ENCODE measurements at places on chromosomes 11 and 22.

GRCh38 chr22:46791201-46791731 lies 28.8 kb downstream of the TBC1D22A start:
- H3K27ac ChIP-seq: peak overlapping the region; percentile 88
- peaks cover 35% of the 10 kb centered on the region for H3K4me1 ChIP-seq
- no peaks in the 10 kb centered on the region for H3K36me3 ChIP-seq
- H3K4me3 ChIP-seq: peak overlapping the region; percentile 33

DNA sequence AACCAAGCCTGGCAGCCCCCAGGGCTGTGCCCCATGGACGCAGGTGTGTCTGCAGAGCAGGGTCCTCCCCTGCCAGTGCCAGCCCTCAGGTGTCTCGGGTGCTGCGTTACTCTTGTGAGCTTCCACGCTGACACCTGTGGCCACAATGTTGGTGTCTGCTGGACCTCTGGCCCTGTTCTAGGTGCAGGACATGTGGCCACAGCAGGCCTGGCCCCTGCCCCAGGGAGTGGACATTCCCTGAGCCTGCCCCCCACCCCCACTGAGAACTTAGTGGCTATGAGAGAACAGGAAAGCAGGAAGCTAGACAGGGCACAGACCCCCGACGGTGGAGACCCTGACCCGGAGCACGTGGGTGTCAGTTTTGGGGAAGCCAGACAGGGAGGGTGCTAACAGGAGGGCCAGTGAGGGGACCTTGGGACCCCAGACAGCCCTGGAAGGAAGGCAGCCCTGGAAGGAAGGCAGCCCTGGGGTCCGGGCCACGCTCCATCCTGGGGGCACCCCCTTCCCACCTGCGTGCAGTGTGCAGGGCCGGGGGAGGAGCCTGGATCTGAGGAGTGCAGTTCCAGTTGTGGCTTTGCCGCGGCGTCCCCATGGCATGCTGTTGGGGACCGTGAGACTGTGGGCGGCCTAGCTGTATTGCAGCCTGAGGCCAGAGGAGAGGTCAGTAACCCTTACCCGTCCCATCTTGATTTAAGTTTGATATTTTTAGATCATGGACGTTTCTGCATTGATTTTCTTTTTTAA lies 43.9 kb upstream of the PPARA start:
- H3K27me3 ChIP-seq: no peaks in the 10 kb centered on the region
- peak overlapping the region; percentile 88 for H3K27ac ChIP-seq
- peaks cover 95% of the 10 kb centered on the region for H3K36me3 ChIP-seq
- H3K4me1 ChIP-seq: peaks cover 88% of the 10 kb centered on the region

DNA sequence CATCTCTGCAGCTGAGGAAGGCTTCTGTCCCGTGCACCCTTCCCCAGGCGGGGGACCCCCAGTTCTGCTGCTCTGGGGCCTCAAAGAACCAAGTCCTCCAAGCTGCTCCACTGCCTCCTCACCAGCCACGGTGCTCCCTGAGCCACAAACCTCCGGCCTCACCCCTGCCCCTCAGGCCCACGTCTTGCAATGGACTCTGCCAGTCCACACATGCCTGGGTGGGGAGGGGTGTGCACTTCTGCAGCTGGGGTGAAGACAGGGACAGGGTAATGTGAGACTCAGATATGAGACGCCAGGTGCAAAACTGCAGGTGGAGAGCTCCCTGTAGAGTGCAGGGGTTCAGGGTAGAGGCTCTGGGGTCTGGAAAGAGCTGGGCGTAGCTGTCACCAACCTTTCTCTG lies 3.2 kb upstream of the PTDSS2 start:
- no peak overlapping the region for H3K27ac ChIP-seq
- H3K4me1 ChIP-seq: peaks cover 38% of the 10 kb centered on the region
- no peak for DNase-seq
- H3K36me3 ChIP-seq: peaks cover under 1% of the 10 kb centered on the region
- H3K4me3 ChIP-seq: no peak overlapping the region

- DNase-seq: no peak
- no peak overlapping the region for H3K27ac ChIP-seq
- H3K4me3 ChIP-seq: no peak overlapping the region
- H3K36me3 ChIP-seq: no peaks in the 10 kb centered on the region
- H3K27me3 ChIP-seq: no peaks in the 10 kb centered on the region
Measured at GRCh38 chr11:31913985-31914384, 102.9 kb upstream of the PAX6 start.

- no peak for DNase-seq
- H3K27ac ChIP-seq: no peak overlapping the region
- no peaks in the 10 kb centered on the region for H3K27me3 ChIP-seq
- H3K36me3 ChIP-seq: no peaks in the 10 kb centered on the region
Measured at GRCh38 chr11:66858186-66858938, 1.5 kb downstream of the LRFN4 start.

DNA sequence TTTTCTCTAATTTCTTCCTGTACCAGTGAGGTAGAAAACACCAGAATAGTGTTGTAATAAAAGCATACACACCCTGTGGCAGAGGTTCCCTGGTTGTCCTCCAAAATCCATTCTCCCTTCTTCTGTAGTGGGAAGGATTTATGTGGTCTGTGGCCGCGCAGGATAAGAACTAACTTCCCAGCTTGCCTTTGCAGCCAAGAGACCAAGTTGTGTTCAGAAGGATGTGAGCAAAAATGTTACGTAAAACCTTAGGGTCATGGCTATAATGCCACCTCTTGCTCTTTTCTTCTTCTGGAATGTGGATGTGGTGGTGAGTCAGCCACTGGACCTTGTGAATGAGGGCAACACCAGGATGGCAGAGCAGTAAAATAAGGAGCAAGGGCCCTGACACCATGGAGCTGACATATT lies 28.4 kb downstream of the CCDC90B start:
- DNase-seq: no peak
- H3K27ac ChIP-seq: no peak overlapping the region
- H3K27me3 ChIP-seq: no peaks in the 10 kb centered on the region
- H3K4me3 ChIP-seq: no peak overlapping the region
- peaks cover 4% of the 10 kb centered on the region for H3K36me3 ChIP-seq

DNA sequence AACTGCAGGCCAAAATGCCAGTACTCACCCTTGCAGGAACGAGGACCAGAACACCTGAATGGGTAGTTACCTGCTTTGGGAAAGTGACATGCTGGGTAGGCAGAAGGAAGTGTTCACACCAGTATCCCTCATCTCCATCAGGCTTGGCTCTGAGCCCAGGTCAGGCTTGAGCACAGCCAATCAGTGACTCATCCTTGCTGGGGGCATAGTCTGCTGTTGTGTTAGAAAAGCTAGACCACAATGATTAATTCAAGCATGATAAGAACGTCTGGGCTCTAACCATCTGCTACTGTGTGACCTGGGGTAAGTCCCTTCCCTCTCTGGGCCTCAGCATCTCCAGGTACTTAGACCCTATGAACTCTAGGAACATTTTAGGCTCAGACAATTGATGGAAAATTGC lies 450.4 kb downstream of the MIAT start:
- H3K27me3 ChIP-seq: no peaks in the 10 kb centered on the region
- no peaks in the 10 kb centered on the region for H3K36me3 ChIP-seq
- H3K4me1 ChIP-seq: peaks cover 34% of the 10 kb centered on the region

- no peak for DNase-seq
- no peaks in the 10 kb centered on the region for H3K27me3 ChIP-seq
- no peaks in the 10 kb centered on the region for H3K36me3 ChIP-seq
- no peak overlapping the region for H3K4me3 ChIP-seq
Measured at GRCh38 chr11:61659413-61660196, 20.6 kb upstream of the DAGLA start.

DNA sequence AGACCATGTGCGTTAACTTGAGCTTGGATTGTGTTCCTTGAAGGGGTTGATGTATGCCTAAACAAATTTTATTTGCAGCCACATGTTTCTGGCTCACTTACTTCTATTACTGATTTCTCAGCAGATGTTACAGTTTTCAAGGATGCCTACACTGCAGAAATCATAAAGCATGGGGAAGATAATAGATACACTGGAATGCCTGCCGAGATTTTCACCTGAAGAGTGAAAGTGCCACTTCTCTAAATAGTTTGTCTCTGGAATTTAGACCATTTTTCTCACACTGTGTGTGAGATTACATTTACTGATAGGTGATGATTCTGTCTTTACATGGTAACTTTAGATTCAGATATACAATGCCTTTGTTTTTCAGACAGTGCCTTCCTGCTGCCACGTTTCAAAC lies 81.6 kb downstream of the SIK2 start:
- H3K36me3 ChIP-seq: peaks cover 21% of the 10 kb centered on the region
- DNase-seq: no peak
- H3K27me3 ChIP-seq: no peaks in the 10 kb centered on the region
- H3K4me1 ChIP-seq: peaks cover 5% of the 10 kb centered on the region
- H3K4me3 ChIP-seq: no peak overlapping the region
- H3K27ac ChIP-seq: no peak overlapping the region

DNA sequence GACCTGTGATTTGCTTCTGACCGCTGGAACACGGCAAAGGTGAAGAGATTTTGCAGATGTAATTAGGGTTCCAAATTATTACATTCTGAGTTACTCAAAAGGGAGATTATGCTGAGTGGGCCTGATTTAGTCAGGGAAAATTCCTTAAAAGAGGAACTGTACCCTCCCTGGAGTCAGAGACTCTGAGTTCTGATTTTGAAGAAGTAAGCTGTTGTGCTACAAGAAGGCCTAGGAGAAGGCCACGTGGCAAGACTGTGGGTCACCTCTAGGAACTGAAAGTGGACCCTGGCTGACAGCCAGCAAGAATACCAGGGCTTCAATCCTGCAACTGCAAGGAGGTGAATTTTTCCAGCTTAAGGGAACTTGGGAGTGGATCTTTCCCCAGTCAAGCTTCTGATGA lies 45.3 kb downstream of the CHRDL2 start:
- no peak overlapping the region for H3K4me3 ChIP-seq
- H3K27ac ChIP-seq: no peak overlapping the region
- no peaks in the 10 kb centered on the region for H3K36me3 ChIP-seq
- H3K4me1 ChIP-seq: peaks cover 65% of the 10 kb centered on the region
- no peaks in the 10 kb centered on the region for H3K27me3 ChIP-seq

- H3K27me3 ChIP-seq: no peaks in the 10 kb centered on the region
- DNase-seq: no peak
Measured at GRCh38 chr11:68090706-68091105, 30.5 kb downstream of the CHKA start.

DNA sequence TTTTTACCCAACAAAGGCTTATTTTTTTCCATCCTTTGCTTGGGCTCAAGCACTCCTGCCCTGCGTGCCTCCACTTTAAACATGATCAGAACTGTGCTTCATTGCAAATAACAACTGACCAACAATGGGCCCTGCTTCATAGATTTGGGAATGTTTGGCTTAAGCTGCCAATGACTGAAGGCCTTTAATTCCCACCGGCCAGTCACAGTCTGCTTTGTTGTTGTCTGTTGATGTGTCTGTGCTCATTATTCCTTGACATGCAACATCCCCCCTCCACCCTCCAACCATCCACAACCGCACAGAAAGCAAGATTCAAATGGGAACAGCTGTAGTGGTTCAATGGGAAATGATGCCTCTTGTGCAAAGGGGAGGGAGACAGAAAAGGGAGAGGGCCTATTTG lies 23.0 kb downstream of the PAX6 start:
- no peaks in the 10 kb centered on the region for H3K4me1 ChIP-seq
- H3K4me3 ChIP-seq: no peak overlapping the region
- no peak for DNase-seq
- H3K27me3 ChIP-seq: no peaks in the 10 kb centered on the region

DNA sequence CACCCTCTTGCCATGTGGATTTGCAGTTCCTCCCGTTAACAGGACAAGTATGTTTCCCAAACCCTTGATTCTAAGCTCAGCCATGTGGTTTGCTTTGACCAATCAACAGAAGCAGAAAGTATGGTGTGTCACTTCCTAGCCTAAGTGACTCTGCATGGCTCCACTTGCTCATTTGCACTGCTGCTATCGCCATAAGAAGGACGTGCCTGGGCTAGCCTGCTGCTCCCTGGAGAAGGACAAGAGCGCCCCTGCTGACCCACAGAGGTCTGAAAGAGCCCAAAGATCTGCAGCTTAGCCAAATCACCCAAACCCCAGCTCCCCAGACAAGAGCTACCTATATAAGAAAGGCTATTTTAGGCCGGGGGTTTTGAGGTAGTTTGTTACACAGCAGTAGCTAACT lies 18.0 kb downstream of the TBRG1 start:
- H3K27me3 ChIP-seq: no peaks in the 10 kb centered on the region
- no peak overlapping the region for H3K27ac ChIP-seq
- H3K4me1 ChIP-seq: peaks cover 12% of the 10 kb centered on the region
- no peaks in the 10 kb centered on the region for H3K36me3 ChIP-seq
- no peak for DNase-seq

- H3K4me1 ChIP-seq: peaks cover 7% of the 10 kb centered on the region
- no peaks in the 10 kb centered on the region for H3K36me3 ChIP-seq
- no peak overlapping the region for H3K4me3 ChIP-seq
- no peaks in the 10 kb centered on the region for H3K27me3 ChIP-seq
- no peak overlapping the region for H3K27ac ChIP-seq
Measured at GRCh38 chr22:44482776-44483175, 15.3 kb downstream of the RTL6 start.

GRCh38 chr11:64755681-64756361 lies 4.0 kb downstream of the PYGM start:
- no peak overlapping the region for H3K27ac ChIP-seq
- no peaks in the 10 kb centered on the region for H3K27me3 ChIP-seq
- peaks cover 13% of the 10 kb centered on the region for H3K36me3 ChIP-seq
- no peak overlapping the region for H3K4me3 ChIP-seq
- DNase-seq: no peak
- H3K4me1 ChIP-seq: peaks cover 40% of the 10 kb centered on the region

DNA sequence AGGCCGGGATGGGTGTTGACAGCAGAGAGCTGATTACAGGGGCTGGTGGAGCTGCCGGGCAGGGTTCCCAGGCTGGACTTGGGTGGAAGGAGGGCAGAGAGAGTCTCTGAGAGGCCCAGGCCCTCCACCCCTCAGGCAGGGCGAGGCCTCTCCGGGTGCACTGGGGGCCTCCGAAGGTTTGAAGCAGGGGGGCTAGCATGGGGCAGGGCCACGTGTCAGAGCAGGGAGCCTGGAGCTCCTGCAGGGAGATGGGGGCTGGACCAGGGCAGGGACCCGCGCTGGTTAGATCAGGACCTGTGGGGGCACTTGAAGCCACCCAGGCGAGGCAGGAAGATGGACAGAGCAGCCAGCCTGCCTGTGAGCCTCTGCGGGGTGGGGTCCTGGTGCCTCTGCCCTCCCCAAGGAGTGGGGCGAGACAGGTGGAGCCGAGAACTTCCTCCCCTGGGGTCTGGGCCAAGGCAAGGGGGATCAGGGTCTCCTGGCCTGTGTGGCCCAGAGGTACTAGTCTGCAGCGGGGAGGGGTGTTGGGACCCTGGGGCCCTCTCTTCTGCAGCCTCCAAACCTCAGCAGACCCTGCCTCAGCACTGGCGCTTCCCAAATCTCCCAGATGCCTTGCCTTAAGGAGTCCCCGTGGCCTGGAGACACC lies 911 bp downstream of the PANX2 start:
- H3K27ac ChIP-seq: no peak overlapping the region
- peaks cover 52% of the 10 kb centered on the region for H3K27me3 ChIP-seq
- no peaks in the 10 kb centered on the region for H3K36me3 ChIP-seq
- peaks cover 13% of the 10 kb centered on the region for H3K4me1 ChIP-seq

DNA sequence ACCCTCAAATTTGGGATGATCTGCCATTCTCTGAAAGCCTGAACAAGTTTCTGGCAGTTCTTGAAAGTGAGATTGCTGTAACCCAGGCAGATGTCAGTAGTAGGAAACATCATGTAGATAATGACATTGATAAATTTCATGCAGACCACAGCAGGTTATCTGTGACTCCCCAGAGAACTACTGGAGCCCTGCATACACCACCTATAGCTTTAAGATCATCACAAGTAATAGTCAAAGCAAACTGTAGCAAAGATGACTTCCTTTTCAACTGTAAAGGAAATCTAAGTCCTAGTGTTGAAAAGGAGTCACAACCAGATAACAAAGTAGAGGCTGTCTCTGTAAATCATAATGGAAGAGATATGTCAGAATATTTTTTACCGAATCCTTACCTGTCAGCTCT lies 31.0 kb downstream of the DDIAS start:
- no peak overlapping the region for H3K4me3 ChIP-seq
- no peak for DNase-seq
- no peaks in the 10 kb centered on the region for H3K4me1 ChIP-seq
- no peaks in the 10 kb centered on the region for H3K27me3 ChIP-seq

Measured in heart right ventricle (tissue), 16 donors.